IPS DF 6.9 (cell line): ENCODE measurements at places on chromosomes 16 and 17.

DNA sequence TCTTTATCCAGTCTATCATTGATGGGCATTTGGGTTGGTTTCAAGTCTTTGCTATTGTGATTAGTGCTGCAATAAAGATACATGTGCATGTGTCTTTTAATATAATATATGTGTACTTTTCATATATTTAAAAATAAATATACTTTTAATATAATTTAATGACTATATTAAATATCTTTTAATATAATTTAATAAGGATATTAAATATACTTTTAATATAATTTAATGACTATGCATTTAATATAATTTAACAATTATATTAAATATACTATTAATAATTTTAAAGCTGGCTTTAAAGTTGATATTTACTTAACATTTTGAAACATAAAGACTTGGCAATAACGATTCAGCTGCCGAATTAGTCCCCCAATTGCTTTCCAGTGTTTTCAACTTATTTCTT, 1.2 kb downstream of the CCL23 start:
- no peaks in the 10 kb centered on the region for H3K36me3 ChIP-seq
- no peak overlapping the region for H3K4me3 ChIP-seq
- no peak overlapping the region for H3K27ac ChIP-seq
- no peaks in the 10 kb centered on the region for H3K4me1 ChIP-seq
- H3K27me3 ChIP-seq, result no peaks in the 10 kb centered on the region

DNA sequence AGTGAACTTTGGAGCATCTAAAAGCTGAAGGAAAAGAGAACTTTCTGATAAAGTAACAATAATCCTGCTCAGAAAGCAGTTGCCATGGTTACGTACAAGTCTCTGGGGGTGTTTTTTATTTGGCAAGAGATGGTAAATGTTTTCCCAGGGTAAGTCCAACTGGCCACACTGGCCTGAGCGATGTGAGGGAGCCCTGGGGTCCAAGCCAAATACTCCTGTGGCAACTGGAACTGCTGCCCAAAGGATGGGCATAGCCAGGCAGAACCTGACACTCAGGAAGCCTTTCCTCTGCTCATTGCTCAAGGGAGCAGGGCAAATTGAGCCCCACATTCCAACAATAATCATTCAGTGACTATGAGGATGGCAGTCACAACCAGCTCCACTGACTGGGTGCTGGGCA, 26.8 kb upstream of the WSCD1 start:
- DNase-seq, result no peak
- H3K36me3 ChIP-seq, result no peaks in the 10 kb centered on the region
- H3K27me3 ChIP-seq, result no peaks in the 10 kb centered on the region
- H3K4me3 ChIP-seq, result no peak overlapping the region

DNA sequence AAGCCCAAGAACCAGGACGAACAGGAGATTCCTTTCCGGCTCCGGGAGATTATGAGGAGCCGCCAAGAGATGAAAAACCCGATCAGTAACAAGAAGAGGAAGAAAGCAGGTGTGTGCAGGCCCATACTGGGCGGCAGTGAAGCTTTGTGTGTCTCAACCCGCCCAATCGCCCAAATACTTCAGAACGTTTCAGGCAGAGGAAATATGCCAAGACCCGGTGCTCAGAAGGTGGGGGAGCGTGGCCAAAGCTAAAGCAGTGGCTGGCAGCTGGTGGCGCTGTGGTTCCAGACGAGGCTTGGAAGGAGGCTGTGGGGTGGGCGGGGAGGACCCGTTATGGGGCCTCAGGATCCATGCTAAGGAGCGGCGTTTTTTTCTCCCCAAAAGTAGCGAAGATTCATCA, 1.2 kb downstream of the CCDC137 start:
- H3K36me3 ChIP-seq, result peaks cover 32% of the 10 kb centered on the region
- no peaks in the 10 kb centered on the region for H3K27me3 ChIP-seq
- H3K4me3 ChIP-seq, result no peak overlapping the region
- H3K27ac ChIP-seq, result no peak overlapping the region

DNA sequence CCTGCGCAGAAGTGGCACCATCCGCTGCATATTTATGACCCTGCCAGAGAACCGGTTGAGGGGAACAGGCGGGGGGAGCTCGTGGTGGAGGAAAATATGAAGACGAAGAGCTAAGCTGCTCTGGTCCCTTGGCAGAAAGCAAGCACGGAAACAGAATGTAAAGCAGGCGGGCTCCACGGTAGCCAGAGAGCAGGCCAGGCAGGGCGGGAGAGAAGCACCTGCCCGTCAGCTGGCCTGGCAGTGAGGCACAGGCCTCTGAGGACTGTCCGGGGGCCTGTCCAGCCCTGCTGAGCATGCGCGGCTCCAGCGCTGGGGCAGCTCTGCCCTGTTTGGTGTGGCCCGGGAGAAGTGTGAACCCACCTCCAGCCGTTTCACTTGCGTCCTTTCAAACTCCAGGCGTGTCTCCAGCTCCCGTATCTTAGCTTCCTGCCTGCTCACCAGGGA, 46.7 kb downstream of the PIPOX start:
- peaks cover 26% of the 10 kb centered on the region for H3K36me3 ChIP-seq
- H3K27me3 ChIP-seq, result no peaks in the 10 kb centered on the region
- H3K27ac ChIP-seq, result no peak overlapping the region
- H3K4me1 ChIP-seq, result peaks cover 9% of the 10 kb centered on the region
- no peak overlapping the region for H3K4me3 ChIP-seq
- no peak for DNase-seq

- no peak overlapping the region for H3K27ac ChIP-seq
- H3K36me3 ChIP-seq, result no peaks in the 10 kb centered on the region
- H3K4me3 ChIP-seq, result no peak overlapping the region
- peaks cover 3% of the 10 kb centered on the region; the same call in 1 of the 2 replicates for H3K4me1 ChIP-seq
- H3K27me3 ChIP-seq, result no peaks in the 10 kb centered on the region
- DNase-seq, result no peak
Measured at GRCh38 chr17:72778169-72779151, 314.0 kb downstream of the SLC39A11 start.
